Activated T-cell treated with anti-CD3 and anti-CD28 coated beads, Interleukin-2, amount 50 U/mL, for 72 hours (primary cell): ENCODE measurements at places on chromosomes 7 and 10.

DNA sequence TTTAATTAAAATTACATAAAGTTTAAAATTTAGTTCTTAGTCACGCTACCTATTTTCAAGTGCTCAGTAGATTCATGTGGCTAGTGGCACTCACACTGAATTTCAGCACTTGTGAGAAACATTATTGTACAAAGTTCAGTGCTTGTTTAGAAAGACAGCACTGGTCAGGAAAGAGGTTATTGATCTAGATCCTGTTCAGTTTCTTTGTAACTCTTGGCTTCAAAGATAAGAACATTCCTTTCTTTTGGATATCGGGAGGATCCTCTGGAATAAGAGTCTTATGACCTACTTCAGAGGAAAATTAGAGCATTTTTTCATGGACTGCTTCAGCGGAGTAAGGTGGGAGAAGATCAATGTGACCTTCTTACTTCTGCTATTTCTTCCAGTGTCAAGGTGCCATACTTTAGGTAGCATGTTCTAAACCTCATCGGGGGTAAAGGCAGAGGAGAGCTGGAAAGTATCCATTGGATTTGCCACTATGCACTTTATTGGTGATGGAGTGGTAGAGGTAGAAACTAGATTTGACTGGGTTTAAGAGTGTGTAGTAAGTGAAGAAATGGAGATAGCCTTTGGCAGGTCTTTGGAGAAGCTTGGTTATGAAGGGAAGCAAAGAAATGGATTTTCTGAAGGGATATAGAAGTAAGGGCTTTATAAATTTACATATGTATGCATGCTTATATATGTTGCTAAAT, 39.9 kb downstream of the PHYHIPL start:
- DNase-seq, result no peak

- DNase-seq, result no peak
Measured at GRCh38 chr10:74988832-74989561, 122.5 kb upstream of the SAMD8 start.

DNA sequence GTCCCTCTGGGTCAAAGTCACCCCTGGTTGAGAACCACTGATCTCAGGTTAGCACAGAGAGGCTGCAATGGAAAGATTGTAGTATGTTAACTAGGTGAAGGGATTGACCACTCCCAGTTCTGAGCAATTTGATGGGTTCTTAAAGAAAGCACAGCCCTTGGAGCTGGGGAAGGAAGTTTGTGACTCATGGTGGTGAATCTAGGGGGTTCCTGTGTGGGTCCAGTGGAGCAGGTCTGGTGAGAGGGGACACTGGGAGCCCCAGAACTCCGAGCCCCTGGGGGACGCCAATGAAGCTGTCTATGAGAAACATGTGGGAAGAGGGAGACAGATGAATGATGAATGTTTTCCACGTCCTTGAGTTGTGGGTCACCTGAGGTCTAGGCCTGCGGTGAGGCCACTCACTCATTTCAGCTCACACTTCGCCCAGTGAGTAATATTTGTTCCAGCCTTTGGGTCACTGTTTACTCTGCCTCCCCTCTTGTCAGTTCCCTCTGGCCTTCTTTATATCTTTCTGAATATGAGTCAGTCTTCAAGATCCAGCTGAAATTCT, 341.9 kb downstream of the LRMDA start:
- no peak for DNase-seq

DNA sequence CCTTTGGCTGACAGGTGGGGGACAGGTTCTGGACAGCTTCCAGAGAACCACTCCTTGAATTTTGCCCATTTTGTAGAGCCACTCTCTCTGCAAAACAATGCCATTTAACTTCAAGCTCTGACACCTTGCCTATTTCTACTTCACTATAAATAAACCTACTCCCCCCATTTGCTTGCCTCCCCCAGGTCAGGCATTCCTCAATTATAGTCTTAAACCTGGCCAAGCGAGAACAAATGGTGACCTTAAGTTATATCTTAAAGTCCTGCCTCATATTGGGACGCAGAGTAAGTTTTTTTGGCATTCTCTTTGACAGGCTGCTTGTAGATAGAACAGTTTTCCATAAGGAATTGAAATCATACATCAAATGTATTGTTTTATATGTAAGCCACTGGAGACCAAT, 706.9 kb downstream of the LRMDA start:
- no peak for DNase-seq

DNA sequence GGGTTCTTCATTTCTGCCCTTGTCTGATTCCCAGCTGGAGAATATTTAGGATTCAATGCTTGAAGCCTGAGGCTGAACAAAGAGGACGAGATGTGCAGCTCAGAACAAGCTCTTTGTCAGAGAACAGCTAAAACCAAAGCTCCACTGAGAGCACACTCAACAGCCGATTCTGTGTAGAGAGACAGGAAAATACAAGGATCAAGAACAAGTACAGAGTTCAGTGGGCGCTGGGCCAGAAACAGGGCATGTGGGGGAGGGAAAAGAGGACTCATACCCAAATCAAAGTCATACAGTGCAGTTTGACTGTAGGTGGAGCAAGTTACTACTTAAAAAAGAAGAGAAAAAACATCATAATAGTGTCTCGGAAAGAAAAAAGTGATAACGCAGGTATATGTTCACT, at the start of gene AGMO:
TSS of gene AGMO (minus strand) at position 181 of the 400 bp plus-strand sequence.
- no peak for DNase-seq

DNA sequence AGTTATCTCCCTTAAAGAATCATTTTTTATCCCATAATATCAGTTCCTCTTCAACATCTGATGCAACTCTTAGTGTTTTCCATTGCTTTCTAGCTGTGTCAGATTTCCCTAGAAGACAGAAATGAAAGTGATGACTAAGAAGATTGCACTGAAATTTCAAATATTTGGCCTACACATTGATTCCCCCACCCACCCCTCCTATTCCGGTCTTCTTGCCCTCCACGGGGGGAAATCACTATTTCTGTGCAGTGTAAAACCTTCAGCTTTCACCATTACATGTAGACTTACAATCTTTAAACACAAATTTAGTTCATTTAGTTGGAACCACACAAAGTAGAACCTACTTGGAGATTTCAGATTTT, 63.7 kb upstream of the IL6 start:
- peak; percentile 34 for DNase-seq

- no peak for DNase-seq
Measured at GRCh38 chr10:48801001-48801421, 116.3 kb downstream of the WDFY4 start.

GRCh38 chr7:91694351-91694841, 186.1 kb downstream of the MTERF1 start:
- no peak for DNase-seq
